ENCODE measurements at places on chromosomes 5 and 9.

- peak; percentile 63 for DNase-seq
Measured at GRCh38 chr5:177309351-177310191, 2.1 kb downstream of the MXD3 start.

DNA sequence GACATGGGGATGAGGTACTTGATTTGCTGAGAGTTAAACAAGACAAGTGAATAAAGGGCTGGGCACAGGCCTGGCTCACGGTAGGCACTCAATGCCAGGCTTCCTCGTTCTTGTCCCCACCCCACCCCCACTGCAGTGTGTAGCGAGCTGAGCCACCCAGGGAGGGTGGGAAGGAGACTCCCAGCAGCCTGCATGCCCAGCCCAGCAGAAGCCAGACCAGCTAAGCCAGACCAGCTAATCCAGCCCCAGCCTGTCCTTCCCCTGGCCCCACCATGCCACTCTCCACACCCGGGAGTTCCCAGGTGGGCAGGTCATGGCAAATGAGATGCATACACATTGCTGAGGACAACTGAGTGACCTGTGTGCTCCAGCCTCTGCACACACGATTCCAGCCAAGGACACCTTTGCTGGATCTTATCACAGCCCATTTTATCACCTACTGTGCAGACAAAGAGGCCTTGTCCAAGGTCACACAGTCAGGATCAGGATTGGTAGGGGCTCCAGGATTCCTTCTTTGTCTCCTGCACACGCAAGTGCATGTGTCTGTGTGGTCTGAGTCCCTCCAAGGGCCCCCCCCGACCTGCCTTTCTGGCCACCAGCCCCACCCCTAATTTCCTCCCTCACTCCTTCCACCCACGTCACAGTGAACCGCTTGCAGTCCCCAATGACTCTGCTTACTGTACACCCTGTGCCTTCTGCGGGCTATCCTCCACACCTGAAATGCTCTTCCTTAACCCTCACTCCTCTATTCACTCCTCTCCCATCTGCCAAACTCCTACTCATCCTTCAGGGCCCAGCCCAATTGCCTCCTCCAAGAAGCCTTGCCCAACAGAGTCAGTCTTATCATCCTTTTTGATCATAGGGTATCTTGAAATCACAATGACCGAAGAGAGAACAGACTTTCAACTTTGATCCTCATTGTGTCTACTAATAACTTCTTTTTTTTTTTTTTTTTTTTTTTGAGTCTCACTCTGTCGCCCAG lies 26.6 kb downstream of the DUSP1 start:
- DNase-seq = no peak

DNA sequence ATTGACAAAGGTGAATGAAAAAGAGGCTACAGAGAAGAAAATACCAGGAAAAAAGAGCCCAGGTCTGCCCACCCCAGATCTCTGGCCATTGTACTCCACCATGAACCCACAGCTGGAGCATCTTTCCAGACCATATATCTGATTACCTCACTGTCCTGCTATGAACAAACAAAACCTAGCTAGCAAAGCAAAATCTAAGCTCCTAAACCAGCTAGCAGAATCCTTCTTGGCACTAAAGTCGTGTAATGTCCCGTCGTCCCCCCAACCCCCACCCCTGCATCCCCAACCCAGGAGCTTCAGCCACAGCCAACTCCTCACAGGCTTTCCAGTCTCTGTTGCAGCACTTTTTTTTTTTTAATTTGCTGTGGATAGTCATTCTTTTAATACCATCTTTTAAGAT lies 2.5 kb downstream of the C1QTNF3 start:
- no peak for DNase-seq

DNA sequence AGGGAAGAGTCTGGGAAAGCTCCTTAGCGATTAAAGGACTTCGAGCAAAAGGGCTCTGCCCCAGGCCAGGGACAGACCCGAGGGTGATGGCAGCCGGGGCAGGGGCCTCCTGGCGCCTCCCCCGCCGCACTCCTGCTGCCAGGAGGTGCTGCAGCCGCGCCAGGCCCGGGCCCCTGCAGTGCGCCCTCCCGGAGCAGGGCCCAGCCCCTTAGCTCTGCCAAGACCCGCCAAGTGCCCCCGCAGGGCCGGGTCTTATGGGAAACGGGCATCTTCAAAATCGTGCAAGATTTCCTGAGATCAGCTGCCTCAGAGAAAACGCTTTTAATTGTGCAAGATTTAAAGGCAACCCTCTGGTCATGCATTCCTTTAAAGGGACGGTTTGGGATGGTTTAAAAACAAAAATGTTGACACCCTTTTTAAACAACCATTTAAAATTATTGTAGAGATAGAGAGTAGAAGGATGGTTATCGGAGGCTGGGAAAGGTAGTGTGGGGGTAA lies 52.4 kb downstream of the CDC14B start:
- DNase-seq = no peak

DNA sequence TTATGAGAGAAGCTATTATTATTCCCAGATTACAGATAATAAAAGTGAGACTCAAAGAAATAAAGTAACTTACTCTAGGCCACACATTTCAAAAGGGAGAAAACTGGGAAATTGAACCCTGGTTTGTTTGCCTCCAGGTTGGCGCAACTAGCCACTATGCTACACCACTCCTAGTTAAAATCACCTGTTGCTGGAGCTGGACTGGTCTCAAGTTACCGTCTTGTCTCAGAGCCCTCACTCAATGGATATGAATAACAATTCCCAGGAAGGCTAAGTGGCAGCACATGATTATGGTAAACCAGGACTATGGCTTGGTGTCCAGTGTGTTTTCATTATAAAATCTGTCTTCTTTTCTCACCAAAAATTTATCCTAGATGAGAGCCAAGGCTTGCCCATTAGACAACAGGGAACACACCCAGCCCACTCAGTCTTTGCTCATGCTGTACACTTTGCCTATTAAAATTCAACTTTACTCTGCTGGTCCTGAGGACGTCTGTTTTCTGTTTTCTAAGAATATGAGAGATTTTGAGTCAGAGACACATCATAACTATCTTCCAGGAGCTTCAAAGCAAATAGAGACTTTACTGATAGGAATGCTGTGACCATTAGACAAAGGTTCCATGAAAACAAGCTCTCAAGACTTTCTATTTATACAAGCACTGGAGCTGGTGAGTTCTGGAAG lies 58.1 kb downstream of the ADRB2 start:
- no peak for DNase-seq

DNA sequence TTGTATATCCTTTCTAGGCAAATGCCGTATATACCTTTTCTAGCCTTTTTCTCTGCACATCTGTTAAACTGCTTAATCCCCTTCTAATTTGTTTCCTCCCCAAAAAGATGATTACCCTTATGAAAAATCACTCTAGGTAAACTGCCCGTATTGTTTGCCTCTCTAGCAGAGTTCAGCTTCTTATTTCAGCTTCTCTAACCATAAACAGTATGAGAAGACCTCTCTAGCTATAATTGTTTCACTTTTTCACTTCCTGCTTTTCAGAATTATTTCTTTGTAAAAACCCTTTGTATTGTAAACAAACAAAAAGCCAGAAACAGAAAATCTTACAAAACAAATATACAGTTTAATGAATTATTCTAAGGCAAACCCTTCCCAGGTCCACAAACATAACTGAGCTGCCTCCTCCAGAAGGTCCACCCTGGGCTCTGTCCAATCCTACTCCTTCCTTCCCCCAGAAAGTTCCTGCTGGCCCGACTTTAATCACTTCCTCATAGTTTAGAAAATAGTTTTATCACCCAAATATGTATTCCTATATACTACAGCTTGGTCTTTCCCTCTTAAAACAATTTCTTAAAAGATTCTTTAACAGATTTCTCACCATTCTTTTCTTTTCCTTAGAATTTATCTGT lies 158.1 kb downstream of the FGF1 start:
- no peak for DNase-seq

- no peak for DNase-seq
Measured at GRCh38 chr9:107029146-107029545, 166.2 kb downstream of the ZNF462 start.

GRCh38 chr5:137641148-137641547 lies 94.7 kb downstream of the KLHL3 start:
- no peak for DNase-seq

- DNase-seq = no peak
Measured at GRCh38 chr5:139660923-139661814, 13.0 kb downstream of the CXXC5 start.

DNA sequence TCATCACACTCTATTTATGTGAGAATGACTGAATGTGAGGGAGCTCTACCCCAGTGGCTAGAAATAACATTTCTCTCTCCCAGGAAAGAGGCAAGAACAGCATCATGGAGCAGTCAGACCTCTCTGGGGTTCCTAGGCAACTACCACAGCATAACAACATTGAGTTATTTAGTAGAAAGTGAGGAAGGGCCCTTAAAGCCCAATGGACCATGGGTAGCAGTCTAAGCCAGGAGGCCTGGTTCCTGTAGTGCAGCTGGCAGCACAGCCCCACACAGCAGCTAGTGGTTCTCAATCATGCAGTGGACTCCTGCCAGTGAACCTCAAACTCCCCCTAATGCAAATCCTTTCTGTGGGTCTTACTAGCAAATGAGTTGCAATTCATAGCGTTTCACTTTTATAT lies 55.3 kb downstream of the SPEF2 start:
- DNase-seq = peak; percentile 2

GRCh38 chr5:93755716-93756115 lies 14.3 kb upstream of the POU5F2 start:
- no peak for DNase-seq

GRCh38 chr5:167539747-167540146 lies 751.7 kb upstream of the WWC1 start:
- DNase-seq = no peak

DNA sequence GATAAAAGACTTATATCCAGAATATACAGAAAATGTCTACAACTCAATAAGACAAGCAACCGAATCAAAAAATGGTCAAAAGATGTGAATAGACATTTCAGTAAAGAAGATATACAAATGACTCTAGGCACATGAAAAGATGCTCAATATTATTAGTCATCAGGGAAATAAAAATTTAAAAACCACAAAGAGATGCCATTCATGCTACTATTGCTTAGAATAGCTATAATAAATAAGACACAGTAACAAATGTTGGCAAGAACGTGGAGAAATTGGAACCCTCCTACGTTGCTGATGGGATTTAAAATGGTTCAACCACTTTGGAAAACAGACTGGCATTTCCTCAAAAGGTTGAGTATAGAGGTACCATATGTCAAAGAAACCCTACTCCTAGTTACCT lies 39.8 kb downstream of the POLK start:
- no peak for DNase-seq

Data from stimulated activated naive CD4-positive, alpha-beta T cell treated with Interleukin-2 at 50 U/mL for 16 hours (primary cell).